MV-4-11 (cell line): ENCODE measurements at places on chromosomes 3 and 15.

DNA sequence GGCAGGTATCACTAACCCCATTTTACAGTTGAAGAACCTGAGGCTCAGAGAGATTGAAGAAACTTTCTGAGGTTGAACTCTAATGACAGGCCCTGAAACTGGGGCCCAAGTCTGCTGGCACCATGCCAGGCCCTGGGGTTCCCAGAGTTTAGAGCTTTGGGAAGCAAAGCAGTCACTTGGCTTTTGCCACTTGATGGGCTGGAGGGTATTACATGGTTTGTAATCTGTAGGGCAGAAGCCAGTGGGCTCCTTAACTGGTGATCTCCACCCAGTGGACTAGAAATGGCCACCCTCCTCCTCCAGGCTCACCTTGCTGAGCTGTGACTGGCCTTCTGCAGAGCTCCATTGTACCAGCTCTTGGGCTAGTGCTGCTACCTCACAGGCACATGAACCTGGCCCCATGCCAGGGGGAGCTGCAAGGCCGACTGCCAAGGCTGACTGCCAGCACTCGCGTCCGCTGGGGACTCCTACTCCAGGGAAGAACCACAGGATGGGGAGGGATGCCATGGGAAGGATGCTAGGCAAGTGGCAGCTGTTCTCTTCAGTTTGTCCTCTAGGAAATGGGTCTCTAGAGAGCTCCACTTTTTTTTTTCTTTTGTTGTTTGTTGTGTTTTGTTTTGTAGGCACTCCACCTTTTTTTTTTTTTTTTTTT, 104.8 kb downstream of the ETFA start:
- DNase-seq = no peak

- no peak for DNase-seq
Measured at GRCh38 chr3:134085034-134085775, 55.5 kb upstream of the SLCO2A1 start.

DNA sequence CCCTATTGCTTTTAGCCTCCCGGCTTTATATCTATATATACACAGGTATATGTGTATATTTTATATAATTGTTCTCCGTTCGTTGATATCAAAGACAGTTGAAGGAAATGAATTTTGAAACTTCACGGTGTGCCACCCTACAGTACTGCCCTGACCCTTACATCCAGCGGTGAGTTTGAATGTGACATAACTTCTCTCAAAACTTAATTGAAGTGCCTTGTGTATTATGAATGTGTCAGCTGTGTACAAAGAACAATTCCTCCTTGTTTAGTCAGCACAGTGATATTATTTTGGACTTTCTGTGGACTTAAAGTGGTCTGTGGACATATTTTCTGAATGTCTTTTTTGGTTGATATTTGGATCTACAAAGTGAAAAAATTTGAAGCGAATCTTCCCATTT, 220 bp downstream of the TP63 start:
- no peak for DNase-seq

GRCh38 chr3:179503152-179503551, 51.9 kb upstream of the GNB4 start:
- no peak for DNase-seq

- no peak for DNase-seq
Measured at GRCh38 chr3:52315006-52315405, 1.1 kb upstream of the DNAH1 start.

DNA sequence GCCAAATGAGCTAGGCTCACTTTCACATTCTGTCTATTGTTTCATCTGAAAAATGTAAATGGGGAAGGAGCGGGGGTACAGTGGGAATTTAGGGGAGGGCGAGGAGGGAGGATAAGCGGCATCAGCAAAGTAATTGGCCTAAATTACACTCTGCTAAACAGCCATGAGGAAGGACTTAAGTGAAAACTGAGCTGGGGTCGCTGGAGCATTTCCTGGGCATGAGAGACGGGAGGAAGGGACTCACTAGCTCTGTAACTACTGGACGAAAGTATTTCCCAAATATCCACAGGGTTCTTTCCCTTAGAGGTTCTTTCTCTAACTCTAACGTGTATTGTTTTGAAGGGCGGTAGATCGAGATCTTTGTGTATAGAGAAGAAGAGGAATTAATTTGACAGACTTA, 418.0 kb downstream of the SOX2 start:
- DNase-seq = no peak
